ENCODE measurements at places on chromosomes 12 and 14.

GRCh38 chr14:73153272-73153671 is 17.0 kb downstream of the PSEN1 start:
- DNase-seq: no peak

GRCh38 chr14:99033951-99034350 is 238.0 kb downstream of the BCL11B start:
- DNase-seq: no peak

DNA sequence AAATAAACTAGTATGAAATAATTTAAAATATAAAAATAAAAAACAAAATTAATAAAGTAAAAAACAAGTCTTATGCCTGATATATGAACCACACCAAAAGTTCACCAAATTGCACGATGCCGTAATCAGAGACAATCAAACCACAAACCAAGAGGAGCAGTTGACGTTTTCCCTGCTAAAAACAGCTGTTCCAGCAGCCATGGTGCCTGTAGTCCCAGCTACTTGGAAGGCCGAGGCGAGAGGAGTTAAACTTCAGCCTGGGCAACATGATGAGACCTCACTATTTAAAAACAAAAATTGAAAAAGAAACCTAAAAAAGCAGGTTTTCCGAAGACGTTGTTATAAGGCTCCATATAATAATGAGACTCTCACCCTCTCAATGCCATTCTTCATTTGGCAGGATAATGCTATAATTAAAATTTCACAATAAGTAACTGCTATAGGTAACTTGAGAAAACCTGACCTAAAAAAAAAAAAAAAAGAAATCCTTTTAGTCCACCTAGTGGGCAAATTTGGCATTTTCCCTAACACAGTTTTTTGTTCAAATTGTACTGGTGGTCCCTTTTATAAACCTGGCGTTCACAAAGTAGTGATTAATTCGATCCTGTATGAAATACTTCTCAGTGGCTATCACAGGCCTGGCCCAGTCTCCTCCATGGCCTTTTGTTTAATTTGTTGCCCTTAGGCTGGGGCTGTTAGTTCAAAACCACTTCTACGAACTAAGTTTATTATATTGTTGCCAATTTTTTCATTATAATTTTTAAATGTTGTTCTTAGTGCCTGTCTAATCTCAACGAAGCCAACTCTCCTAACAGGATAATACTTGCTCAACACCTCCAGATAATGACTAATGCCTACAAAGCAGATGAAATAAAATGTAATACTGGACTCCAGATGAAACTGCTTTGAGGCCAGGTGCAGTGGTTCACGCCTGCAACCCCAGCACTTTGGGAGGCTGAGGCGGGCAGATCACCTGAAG is 62.1 kb downstream of the TNFAIP2 start:
- peak; percentile 26 for DNase-seq

- no peak for DNase-seq
Observed at GRCh38 chr14:86646696-86647690, 1117.0 kb downstream of the FLRT2 start.

DNA sequence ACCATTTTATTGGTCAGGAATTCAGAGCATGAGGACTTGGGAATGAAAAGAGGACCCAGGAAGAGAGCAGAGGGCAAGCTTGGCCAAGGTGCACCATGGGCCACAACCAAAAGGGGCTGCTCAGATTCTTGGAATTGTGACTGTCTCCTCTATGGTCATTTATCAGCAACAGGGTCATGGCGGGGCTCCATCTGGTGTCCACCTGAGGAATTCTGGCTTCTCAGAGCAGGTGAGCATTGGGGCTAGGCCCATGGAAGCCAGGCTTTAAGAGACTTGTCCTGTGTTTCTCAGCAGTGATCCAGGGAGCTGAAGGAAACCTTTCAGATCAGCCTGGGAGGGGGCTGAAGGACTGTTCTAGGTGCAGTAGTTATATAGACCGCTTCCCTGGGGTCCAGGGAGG is 2.6 kb upstream of the RIN3 start:
- peak; percentile 19 for DNase-seq

DNA sequence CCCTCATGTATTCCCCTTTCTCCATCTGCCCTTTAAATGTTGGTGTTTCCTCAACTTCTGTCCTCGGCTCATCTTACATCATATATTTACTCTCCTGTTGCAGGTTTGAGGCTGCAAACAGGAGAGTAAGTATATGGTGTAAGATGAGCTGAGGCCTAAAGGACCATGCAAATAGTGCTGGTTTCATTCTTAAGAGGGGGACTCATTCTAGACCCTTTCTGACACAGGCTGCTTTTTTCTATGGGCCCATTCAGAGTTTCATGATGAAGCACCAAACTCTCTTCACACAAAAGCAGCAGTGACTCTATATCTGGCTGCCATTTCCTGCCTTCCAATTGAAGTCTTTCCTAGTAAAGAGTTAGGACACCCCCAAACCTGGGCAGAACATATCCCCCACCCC is 218.5 kb downstream of the PHLDA1 start:
- DNase-seq: no peak

DNA sequence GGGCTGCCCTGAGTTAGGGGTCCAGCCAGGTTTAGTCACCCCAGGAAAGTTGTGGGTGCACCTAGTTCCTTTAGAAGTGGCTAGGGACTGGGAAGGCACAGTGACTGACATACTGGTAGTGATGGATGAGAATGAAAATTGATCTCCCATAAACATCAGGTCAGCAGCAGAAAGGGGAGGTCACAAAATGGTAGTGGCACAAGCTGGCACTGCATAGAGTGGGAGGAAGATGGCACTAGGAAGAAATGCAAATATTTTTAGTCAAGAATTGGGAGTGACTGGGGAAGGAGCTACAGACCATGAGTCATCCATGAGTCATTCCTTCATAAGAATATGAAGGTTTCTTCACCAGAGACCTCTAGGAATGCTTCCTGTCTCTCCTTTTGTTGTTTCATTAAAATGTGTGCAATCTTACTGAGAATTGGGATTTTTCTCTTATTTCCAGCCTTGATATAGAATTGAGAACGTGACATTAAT is 198.3 kb upstream of the AMIGO2 start:
- DNase-seq: no peak

GRCh38 chr12:48180857-48181495 is 2.5 kb upstream of the CCDC184 start:
- no peak for DNase-seq

DNA sequence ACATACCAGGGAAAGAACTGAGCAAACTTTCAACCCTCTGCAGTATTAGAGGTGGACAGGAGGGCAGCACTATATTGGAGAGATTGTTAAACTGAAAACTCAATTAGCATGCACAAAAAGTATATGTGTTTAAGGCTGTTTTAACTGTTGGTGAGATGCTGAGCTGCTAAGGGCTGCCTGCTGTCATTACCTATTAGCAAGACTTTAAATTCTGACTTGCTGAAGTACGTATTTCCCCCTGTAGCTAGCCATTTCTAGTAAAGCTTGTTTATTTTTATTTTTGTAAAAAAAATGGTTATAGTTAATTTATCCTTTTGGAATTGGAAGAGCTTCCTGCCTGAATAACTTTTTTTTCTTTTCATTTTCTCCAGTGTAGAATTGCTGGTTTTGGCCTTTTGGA is 92.2 kb downstream of the CACNA1C start:
- no peak for DNase-seq

DNA sequence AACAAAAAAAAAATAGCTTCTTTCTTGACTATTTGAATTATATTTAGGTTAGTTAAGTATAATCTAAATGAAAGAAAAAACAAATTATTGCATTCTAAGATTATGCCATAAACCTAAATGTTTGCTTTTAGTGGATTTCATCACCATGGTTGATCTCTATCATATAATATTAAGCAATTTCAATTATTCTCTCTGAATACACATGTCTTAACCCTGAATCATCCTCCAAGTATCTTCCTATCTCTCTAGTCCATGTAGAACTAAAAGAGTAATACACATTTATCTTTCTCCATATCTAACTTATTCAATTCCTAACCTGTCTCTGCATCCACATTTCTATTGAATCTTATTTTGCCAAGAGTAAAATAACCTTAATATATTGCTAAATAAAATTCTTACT is 59.6 kb downstream of the PPFIA2 start:
- no peak for DNase-seq

DNA sequence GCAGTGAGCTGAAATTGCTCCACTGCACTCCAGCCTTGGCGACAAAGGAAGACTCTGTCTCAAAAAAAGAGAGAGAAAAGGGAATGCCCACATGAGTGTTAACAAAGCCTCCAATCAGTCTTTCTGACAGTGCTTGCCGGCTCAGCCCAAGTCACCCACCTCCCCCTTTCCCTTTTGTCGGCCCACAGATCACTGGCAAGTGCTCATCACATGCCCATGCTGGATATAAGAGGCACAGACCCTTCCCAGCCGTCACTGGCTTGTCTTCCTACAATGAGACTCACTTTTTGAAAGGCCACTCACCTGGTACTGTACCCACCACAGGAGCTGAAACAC is 70.8 kb downstream of the CCDC88C start:
- DNase-seq: no peak

DNA sequence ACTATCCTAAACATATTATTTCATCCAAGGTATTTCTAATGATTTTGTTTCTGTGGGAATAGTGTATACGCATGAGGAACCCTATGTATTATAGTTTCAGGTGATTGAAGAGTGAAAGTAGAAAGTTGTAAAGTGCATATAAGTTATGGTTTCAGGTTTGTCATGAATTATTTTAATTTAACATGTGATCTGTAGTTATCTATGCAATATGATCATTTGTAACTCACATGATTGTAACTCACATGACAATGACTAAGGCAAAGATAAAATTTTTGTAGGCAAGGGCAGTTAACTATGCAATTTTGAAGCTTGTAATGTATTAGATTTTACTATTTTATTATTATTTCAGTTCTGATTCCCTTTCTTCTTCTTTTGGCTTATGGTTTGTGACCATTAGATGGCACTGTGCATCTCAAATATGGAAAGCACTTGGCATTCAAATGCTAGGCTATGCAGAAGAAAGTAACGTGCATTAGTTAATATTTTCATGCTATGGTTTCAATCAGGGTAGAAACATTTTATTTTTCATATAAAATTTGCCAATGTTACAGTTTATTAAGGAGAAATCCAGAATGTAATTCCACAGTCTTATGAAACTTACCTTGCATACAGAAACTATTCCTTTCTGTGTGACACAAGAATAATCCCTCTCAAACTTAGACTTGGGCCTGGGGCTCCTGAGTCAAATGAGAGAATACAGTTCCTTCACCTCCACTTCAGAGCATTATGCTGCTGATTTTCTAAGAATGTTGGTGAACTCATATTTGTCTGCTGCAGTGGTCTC is 15.8 kb upstream of the TMEM30B start:
- peak; percentile 13 for DNase-seq

DNA sequence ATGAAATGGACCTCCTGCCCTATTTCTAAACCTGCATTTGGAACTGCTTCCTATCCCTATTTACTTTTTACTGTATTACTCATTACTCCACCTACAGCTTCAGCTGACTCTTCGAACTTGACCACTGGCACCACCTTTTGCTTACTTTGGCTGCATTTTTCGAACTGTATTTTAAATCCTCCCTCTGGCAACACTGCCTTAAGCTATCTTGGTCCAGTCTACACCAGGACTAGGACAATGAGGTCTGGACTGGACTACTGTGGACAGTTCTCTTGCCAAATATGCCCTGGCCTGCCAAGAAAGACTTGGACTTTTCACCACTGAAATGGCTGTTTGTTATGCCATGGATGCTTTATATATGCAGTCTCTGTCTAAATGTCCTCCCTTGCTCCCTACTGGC is 328.1 kb downstream of the BTG1 start:
- DNase-seq: no peak

DNA sequence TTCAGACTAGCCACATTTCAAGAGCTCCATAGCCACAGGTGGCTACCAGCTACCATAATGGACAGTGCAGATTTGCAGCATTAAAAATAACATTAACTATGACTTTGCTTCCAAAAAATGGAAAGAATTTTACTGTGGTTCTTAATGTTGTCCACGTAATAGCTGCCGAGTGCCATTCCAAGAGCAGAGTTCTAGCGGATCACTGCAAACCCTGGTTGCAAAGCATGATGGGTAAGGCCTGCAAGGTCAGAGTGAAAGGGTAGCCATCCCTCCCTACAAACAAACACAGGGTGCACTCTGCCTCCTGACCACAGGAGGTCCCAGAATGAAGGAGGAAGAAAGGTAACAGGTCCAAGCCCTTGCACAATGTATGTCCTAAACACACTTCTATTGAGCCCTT is 157.6 kb downstream of the DPF3 start:
- DNase-seq: no peak

DNA sequence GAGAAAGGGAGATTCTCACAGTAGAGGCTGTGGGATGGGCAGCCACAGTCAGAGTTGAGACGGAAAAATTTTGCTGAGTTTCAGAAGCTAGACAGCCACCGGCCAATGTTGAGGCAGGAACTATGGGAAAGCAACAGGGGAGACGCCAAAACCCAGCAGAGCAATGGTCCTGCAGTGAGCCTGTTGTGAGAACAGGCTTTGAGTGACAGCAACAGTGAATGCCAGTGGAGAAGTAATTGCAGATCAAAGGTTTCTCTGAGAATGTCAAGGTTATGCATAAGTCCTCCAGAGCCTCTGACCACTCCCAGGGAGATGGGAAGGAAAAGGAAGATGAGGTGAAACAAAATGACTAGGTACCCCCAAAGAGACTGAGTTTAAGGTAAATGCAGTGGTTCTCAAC is 54.2 kb upstream of the DAAM1 start:
- DNase-seq: no peak

- DNase-seq: no peak
Observed at GRCh38 chr14:104421892-104422828, 157.4 kb upstream of the C14orf180 start.

DNA sequence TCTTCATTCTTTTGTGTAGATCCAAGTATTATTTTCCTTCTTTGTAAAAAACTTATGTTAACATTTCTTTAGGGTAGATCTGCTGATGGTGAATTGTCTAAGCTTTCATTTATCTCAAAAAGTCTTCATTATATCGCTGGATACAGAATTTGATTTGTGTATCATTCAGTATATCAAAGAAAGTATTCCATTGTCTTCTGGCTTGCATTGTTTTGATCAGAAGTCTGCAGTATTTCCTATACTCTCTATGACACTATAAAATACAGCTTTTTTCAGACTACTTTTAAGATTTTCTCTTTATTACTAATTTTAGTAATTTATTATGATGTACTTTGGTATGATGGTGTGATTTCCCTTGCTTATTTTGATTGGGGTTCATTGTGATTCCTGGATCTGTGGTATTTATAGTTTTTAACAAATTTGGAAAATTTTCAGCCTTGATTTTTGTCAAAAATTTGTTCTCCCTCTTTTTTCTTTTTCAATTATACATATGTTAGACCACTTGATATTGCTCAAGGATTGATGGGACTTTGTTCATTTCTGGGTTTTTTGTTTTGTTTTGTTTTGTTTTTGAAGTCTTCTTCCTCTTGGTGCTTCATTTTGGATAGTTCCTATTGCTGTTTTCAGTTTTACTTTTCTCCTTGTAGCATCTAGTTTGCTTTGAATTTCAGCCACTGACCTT is 176.5 kb downstream of the ZFP36L1 start:
- no peak for DNase-seq

DNA sequence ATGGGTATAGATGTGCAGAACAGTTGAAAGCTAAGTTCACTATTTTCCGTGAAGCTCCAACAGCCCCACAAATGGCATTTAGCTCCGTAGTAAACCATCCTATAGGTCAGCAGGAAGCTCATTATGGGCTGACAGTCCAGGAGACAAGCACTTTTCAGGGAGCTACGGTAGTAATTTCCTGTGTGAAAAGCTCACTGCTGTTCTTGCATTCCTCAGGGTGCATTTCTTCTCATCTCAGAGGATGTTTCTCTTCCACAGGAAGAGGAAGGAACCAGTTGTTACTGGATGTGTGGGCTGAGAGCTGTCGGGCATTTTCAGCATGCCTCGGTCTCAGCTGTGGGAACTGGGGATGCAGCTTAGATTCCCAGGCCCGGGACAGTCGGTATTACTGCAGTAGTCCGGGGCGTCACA is 72.8 kb downstream of the GALNT4 start:
- DNase-seq: no peak

All from COR-L47 (cell line).